ENCODE measurements at places on chromosomes 3 and 15.
A peak's percentile ranks its signal among the peaks of the same experiment; 100 is the strongest.

DNA sequence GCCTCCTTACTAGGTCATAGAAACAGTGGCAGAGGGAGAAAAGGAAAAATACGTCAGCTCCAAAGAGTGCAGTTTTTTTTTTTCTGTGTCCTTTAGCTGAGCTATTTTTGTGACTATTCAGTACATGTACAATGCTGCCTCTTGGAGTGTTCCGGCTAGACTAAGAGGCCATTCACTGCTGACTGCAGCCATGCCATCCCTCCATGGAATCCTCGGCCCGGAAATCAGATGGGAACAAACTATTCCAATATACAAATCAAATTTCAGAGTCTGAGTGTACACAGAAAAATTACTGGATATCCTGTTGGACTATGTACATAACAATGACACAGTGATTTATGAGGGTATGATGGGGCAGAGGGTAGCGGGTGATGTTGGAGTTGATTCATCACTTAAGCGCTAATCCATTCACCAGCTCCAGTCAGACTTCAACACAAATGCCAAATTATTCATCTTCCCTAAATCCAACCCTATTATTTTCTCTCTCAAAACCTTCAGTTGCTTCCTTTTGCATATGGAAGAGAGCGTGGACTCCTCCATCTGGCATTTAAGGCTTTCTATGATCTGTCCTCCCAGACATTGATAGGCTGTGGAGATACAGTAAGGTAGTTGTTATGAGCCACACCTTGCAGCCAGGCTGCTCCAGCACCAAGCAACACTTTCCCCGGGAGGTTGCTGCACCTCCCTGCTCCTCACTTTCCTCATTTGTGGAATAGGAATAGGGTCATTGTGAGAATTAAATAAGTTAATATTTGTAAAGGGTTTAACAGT lies 109.1 kb downstream of the LPP start:
- peak; percentile 10 for DNase-seq

DNA sequence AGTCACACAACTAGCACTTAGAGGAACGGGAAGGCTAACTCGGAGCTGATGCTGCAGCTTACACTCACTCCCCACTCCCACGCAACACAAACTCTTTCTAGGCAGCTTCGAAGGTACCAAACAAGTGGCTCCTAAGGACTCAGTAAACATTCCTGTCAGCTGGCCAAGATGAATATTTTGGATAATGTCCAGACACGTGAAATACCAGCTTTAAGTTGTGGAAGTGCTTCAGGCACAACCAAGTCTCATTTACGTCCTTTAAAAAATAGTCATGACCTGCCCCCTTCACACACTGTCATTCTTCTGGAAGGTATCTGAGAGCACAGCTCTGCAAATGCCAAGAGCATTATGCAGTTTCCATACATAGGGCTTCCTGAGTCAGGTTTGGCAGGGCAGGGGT lies 1005.9 kb upstream of the CFAP20DC start:
- no peak for DNase-seq

- no peak for DNase-seq
Measured at GRCh38 chr15:99590913-99591646, 25.3 kb downstream of the MEF2A start.

DNA sequence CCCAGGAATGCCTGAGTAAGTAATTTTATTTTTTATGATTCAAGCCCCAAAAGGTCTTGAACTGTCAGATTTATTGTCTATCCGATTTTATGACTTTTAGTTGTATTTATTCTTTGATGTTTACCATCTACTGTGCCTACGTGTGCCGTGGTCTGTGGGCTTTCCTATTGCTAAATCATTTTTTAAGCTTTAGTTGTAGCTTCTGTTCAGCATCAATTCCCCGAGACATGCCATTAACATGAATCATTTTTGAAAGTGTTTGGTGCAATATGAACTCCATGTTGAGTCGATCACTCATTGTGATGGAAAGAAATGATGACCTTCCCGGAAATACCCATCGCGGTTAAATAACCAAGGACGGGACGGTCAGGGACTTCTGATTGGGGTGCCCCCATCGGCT lies 268.7 kb upstream of the THRB start:
- no peak for DNase-seq

DNA sequence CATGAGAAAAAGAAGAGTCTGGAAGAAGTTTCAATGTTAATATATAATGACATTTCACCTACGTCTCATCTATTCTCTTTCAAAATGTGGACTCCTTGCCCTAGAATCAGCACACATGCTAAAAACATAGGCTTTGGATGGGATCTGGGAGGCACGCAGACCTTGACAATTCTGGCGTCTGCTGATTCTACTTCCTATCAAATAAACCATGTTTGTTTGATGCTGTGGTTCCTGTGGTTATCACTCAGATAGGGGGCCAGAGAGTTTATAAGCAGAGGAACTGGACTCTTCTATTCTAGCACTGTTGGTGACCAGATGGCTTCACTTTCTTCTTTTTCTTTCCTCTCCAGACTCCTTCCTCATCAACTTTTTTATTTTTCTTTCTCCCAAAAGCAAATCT lies 336.8 kb downstream of the DIPK2A start:
- DNase-seq, result no peak

- DNase-seq, result peak; percentile 2
Measured at GRCh38 chr3:41026394-41027177, 172.7 kb upstream of the CTNNB1 start.

GRCh38 chr3:49004352-49005302 lies 2.6 kb upstream of the WDR6 start:
- no peak for DNase-seq
